ENCODE measurements at places on chromosomes 5 and 9. TPM values are rescaled to one million over a fixed set of nuclear protein-coding genes. Genes with fewer than 3 reads are reported as not detected.

Gene TMEM174
- not detected for total RNA-seq

Gene TAF11L5
- total RNA-seq: not detected

GRCh38 chr5:97135868-97136267, 6.5 kb downstream of the LIX1 start:
- no peak for DNase-seq

GRCh38 chr9:34589636-34590380, at the start of gene CNTFR:
CNTFR (minus strand) TSS chr9:34589724; CDS start chr9:34568981, 20,743 bp downstream.
- peak; percentile 79 for DNase-seq

GRCh38 chr9:84780385-84780784, 110.9 kb downstream of the NTRK2 start:
- no peak for DNase-seq
